ENCODE measurements at places on chromosomes 6 and 20.

- DNase-seq = no peak
These were observed 33.8 kb upstream of the PLCB4 start for GRCh38 chr20:9035126-9035525.

GRCh38 chr6:89180971-89181370 lies 35.1 kb downstream of the PM20D2 start:
- no peak for DNase-seq

DNA sequence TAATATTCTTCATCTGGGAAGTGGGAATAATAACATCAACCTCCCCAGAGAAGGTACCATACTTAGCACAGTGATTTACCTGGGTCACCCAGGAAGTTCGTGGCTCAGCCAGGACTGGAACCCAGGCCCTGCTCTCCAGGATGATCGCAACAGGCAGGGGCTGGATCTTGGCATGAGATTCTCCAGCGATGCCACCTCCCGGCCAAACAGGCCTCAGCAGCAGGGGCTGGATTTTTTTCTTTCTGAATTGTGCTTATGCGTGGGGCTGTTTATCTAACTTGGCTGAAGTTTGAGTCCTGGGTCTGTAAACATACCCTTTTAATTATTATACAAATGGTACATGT lies 129.5 kb upstream of the PTPN1 start:
- DNase-seq = no peak

DNA sequence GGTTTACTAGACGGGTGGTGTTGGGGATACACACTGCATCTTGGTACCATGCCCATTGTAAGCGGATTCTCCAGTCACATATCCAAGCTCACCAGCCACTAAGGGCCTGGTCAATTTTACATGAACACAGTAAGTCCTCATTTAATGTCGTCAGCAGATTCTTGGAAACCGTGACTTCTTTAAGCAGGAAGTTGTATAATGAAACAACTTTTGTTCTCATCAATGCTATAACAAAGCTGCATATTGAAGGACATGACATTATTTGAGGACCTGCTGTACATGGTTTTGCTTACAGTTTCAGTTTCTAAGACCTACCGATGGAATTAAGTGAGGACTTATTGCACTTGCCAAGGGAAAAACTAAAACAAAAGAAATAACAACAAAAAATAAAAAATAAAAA lies 295.6 kb downstream of the SYNE1 start:
- DNase-seq = no peak

DNA sequence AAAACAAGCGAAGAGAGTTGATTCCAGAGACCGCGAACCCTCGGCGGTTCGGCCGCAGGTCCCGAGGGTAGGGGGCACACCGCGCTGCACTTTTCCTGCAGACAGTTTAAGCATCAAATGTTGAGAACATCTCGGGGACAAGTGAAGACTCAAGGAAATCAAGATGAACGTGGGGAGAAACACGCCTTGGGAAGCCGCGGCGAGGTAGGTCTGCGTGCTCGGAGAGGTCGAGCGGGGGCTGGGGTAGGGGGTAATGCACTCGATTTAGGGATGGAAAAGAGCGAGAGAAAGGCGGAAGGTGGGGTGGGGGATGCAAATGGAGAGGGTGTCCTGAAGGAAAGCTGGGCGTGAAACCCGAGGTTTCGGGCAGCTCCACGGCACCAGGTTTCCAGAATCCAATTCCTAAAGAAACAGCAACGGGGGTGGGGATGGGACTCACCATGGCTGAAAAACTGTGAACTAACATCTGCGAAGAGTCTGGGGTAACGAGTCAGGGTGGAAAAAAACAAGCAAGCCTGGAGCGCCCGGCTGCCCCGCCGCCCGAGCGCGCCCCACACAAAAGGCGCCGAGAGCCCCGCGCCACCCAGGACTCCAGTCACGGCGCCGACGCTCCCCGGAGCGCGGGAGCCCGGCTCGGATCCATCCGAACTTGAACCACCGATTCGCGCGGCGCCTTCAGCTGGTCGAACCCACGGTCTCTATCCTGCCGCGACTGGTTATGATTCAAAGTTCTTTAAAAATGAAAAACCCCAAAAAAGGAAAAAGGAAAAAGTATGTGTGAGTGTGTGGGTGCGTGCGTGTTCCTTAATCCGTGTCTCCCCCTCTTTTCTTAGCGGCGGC lies 3.5 kb downstream of the TFAP2A start:
- DNase-seq = no peak

GRCh38 chr6:119280668-119281067 lies 68.9 kb downstream of the MAN1A1 start:
- no peak for DNase-seq

GRCh38 chr6:134870677-134871498 lies 79.0 kb downstream of the ALDH8A1 start:
- DNase-seq = peak; percentile 29

DNA sequence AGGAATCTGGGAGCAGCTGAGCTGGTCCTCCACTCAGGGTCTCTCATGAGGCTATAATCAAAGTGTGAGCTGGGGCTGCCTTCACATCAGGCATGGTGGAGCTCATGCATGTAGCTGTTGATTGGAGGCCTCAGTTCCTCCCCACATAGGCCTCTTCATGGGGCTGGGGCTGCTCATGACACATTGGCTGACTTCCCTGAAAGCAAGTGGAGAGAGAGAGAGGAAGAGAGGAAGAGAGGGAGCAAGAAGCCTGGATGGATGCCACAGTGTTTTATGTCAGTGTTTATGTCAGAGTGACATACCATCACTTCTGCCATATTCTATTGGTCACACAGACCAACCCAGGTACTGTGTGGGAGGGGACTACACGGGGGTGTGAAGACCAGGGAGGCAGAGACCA lies 43.8 kb downstream of the EYA2 start:
- DNase-seq = no peak

- DNase-seq = peak; percentile 34
These were observed 22.6 kb upstream of the PREX1 start for GRCh38 chr20:48850257-48850976.

Data from NCI-H1417 treated with DMSO at 0.1 percent for 48 hours (cell line).